ENCODE measurements at places on chromosomes 5 and 9.

GRCh38 chr5:97142521-97143254 is at the start of gene LIX1:
Gene LIX1, minus strand, starts transcription at chr5:97142611. Its CDS starts 35 bp downstream, at chr5:97142576.
- peak; percentile 34 for DNase-seq

DNA sequence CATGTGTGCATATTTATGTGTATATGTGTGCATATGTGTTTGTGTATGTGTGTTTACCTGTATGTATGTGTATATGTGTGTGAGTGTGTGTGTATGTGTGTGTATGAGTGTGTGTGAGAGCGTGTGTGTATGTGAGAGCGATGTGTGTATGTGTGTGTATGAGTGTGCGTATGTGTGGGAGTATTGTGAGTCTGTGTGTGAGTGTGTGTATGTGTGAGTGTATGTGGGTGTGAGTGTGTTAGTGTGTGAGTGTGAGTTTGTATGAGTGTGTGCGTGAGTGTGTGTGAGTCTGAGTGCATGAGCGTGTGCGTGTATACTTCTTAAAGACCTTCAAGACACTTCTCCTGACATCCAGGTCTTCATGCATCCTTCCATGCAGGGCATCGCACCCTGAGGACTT is 49.6 kb downstream of the CFAP77 start:
- no peak for DNase-seq

GRCh38 chr5:72179816-72180440 is 72.7 kb downstream of the MAP1B start:
- DNase-seq, result no peak

- DNase-seq, result no peak
Observed at GRCh38 chr5:96175090-96175489, 213.4 kb upstream of the ELL2 start.

- DNase-seq, result no peak
Observed at GRCh38 chr5:64437496-64437895, 68.3 kb upstream of the RGS7BP start.

GRCh38 chr5:83498585-83498984 is 27.0 kb downstream of the VCAN start:
- no peak for DNase-seq

DNA sequence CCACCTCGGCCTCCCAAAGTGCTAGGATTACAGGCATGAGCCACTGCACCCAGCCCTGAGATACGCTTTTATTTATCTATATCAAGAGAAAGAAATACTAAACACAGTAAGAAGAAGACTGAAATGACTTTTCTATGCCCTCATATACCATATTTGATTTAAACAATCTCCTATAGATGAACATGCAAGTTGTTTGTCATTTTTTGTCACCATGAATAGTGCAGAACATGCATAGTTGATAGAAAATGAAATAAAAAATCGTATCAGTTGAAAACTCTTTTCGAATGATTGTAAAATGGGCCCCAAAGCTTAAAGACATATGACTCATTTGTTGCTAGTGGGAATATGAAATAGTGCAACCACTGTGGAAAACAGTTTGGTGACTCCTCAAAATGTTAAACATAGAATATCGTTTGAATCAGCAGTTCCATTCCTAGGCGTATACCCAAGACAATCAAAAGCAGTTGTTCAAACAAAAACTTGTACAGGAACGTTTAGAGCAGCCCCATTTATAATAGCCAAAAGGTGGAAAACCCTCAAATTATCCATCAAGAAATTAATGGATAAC is 61.4 kb upstream of the ANKH start:
- DNase-seq, result no peak

DNA sequence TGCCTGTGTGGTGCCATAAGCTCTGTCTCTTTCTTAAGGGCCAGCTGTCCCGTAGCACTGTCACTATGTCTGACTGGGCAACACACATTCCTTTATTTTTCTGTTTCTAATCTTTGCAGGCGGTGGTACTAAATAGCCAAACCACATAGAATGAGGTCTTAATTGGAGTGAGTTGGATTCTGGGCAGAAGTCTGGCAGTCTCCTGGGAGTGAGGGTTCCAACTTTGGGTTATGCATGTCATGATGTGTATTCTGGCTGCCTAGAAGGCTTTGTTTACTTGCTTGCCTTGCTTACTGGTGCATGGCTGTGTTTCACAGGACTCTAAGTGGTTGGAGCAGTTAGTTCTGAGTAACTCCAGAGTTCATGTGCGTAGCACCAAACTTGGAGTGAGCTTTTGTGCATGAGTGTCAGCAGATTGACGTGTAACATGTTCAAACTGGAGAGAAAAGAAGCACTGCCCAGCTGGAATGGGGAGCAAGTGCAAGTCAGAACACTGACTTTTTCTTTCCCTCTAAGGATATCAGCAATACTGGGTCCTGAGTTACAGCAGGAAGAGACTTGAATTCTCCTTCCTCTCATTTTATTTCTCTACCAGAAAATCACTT is 185.8 kb downstream of the PCSK1 start:
- DNase-seq, result no peak

DNA sequence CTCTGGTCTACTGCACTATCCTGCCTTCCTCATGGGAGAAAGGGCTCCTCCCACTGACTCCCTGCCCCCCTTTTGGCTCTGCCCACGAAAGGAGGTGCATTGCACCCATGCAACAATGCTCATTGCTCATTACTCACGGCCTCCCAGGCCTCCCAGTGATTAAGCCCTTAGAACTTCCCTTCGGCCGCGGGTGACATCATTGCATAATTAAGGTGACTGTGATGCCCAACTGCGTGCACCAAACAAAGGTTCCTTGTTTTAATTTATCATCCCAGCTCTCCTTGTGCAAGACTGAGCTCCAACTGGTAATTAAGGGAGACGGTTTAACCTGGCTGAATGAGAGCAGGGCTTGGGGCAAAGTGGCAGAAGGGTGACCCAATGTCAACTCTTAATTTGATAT is 180.4 kb downstream of the GAS1 start:
- no peak for DNase-seq

- DNase-seq, result no peak
Observed at GRCh38 chr5:96433066-96433447, at the start of gene PCSK1. Gene PCSK1, minus strand, starts transcription at chr5:96433248. Its CDS starts 206 bp downstream, at chr5:96433042.

DNA sequence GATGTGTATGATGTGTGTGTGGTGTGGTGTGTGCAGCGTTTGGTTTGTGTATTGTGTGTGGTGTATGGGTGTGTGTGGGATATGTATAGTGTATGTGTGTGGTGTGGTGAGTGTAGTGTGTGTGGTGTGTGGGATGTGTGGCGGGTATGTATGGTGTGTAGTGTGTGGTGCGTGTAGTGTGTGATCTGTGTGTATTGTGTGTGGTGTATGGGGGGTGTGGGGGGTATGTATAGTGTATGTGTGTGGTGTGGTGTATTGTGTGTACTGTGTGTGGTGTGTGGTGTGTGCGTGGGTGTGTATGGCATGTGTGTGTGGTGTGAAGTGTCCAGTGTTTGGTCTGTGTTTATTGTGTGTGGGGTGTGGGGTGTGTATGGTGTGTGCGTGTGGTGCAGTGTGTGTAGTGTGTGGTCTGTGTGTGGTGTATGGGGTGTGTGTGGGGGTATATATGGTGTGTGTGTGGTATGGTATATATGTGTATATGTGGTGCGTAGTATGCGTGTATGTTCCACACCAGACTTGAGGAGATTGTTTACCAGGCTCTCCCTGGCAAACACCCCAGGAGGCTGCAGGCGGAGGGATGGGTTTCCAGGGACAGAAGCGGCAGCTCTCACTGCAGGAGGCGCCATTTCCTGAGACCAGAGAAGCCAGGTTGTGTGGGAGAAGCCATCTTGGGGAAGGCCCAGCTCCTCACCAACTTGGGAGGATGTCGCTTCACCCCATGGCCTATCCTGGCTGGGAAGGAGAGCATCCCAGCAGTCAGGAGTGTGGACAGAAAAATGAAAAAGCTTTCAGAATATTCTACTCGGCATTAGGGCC is 138.1 kb downstream of the NXNL2 start:
- no peak for DNase-seq

DNA sequence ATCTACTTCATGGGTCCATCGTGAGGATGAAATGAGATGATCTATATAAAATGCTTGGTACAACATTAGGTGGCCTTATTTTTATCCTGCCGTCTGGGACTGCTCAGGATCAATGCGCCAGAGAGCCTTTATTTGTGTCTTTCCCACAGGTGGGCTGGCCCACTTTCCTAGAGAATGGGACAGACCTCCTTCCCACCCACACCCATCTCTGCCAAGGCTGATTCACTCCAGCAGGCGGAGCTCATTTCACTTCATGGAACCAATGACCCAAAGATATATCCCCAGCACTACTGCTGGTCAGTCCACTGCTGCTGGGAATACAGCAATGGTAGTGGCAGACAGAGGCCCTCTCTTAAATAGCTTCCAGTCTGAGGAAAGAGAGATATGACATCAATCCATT is 35.7 kb downstream of the TGFBI start:
- DNase-seq, result no peak

DNA sequence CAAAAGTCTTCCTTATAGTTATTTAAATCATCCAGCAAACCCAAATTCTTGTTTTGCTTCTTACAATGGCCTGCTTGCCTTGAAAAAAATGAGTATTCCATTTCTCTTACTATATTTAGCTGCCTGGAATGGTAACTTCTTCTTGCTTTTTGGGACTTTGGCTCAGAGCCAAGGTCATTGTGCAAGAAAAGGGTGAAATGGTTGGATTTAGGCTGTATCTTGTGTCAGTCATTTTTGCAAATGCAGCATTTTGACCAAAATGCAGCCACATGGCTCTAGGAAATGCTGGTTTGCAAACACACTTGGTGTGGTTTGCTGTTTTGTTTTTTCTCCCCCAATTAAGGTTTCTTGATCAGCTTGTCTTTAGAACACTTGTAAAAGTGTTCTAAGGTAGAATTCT is 133.3 kb upstream of the ELL2 start:
- peak; percentile 30 for DNase-seq

DNA sequence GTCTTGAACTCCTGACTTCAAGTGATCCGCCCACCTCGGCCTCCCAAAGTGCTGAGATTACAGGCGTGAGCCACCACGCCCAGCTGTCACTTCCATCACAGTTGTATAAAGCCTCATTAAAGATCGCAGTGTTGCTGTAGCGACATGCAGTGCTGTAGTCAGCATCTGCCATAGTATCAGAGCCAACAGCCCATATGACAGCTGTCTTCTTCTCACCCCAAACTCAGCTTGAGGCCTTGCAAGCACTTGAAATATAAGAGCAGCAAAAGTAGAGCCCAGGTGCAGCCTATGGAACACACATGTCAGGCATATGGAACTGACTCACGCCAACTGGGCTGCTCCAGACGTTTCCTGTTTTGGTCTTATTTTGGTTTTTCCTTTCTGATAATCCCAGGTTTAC is 167.8 kb downstream of the TRIO start:
- DNase-seq, result no peak

GRCh38 chr5:154273028-154273617 is 82.6 kb downstream of the GALNT10 start:
- peak; percentile 39 for DNase-seq

GRCh38 chr5:18526792-18527405 is 892.6 kb downstream of the TAF11L14 start:
- DNase-seq, result no peak

- no peak for DNase-seq
Observed at GRCh38 chr5:142746532-142747433, 23.4 kb upstream of the ARHGAP26 start.

DNA sequence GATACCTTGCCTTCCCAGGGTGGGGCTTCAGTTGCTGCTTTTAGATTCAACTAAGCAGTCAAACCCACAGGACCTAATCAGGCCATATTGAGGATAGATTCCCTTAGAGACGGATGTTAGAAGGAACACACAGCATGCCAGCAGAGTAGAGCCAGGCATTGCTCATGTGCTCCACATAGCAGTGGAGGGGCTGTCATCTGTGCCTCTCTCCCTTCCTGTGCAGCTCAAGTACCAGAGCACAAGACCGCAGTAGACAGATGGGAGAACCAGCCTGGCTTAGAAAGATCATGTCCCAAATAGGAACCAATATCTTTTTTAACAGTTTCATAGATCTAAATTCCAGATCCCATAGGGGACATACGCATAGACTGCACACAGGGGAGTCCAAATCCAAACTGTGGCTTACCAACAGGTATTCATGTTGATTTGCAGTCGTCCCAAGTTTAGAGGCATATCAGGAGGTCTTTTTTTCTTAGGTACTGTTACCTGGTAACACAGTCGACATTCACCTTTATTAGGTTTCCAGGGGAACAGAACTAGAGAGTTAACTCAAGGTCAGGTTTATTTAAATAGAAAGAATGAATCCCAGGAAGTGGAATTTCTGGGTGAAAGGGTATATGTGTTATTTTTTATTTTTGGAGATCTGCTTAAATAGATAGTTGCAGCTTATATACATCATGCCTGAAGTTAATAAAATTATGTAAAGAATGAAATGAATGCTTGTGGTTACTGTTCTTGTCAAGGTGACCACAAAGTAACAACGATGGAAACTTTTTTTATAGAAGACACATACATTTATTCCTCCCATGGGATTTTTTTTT is 43.5 kb upstream of the PCAT7 start:
- no peak for DNase-seq

DNA sequence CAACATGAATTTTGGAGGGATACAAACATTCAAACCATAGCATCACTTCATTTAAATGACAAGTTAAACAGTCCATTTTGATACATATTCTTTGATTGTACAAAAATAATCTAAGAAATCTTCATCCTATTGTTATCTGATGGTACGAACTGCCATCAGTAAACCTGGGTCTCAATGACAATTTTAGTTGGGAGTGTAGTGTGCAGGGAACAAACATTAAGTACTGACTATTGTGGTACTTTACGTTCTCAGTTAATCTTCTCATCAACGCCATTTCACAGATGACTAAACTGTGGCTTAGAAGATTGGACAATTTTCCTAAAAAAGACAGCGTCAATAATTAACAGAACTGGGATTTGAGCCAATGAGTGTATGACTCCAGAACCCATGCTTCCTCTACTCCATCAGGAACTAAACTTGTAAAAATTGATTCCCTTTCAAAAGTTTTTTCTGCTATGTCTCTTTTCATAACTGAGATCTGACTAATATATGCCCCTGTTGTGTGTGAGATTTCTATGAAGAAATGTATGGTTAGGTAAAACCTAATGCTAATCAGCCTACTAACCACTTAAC is 21.1 kb downstream of the TNPO1 start:
- no peak for DNase-seq

- peak; percentile 21 for DNase-seq
Observed at GRCh38 chr5:66661149-66661548, 65.0 kb downstream of the MAST4 start.

GRCh38 chr5:74200560-74200959 is 440.0 kb downstream of the ENC1 start:
- no peak for DNase-seq

GRCh38 chr5:15168358-15168757 is 296.8 kb upstream of the ANKH start:
- DNase-seq, result no peak

- no peak for DNase-seq
Observed at GRCh38 chr9:120916991-120917880, 9.4 kb downstream of the TRAF1 start.

GRCh38 chr5:145776886-145777285 is 58.3 kb downstream of the PRELID2 start:
- no peak for DNase-seq

GRCh38 chr5:179294891-179295777 is 50.1 kb downstream of the ADAMTS2 start:
- DNase-seq, result no peak

- no peak for DNase-seq
Observed at GRCh38 chr5:35899800-35900199, 38.6 kb downstream of the CAPSL start.
